ENCODE measurements at places on chromosomes 6 and 20. TPM values are rescaled to one million over a fixed set of nuclear protein-coding genes. Genes with fewer than 3 reads are reported as not detected.

POU3F2 gene
- not detected for total RNA-seq

BCL2L1 gene
- total RNA-seq, result 316 TPM

DLK2 gene
- 7.0 TPM for total RNA-seq

NR2E1 gene
- 0.07 TPM for total RNA-seq

ISM1 gene
- 0.18 TPM for total RNA-seq

CFAP206 gene
- total RNA-seq, result 0.31 TPM

MYLK4 gene
- 0.09 TPM for total RNA-seq

ADGB gene
- not detected for total RNA-seq

SNPH gene
- 3.1 TPM for total RNA-seq

CFB gene
- total RNA-seq, result 1.6 TPM

SERPINB6 gene
- total RNA-seq, result 135 TPM

HLA-DMB gene
- 1.4 TPM for total RNA-seq

LY6G6C gene
- total RNA-seq, result not detected

BMP7 gene
- 0.36 TPM for total RNA-seq

NKAIN2 gene
- total RNA-seq, result not detected
